Brain pericyte (primary cell): ENCODE measurements at places on chromosomes 11 and 22.
A peak's percentile ranks its signal among the peaks of the same experiment; 100 is the strongest.

DNA sequence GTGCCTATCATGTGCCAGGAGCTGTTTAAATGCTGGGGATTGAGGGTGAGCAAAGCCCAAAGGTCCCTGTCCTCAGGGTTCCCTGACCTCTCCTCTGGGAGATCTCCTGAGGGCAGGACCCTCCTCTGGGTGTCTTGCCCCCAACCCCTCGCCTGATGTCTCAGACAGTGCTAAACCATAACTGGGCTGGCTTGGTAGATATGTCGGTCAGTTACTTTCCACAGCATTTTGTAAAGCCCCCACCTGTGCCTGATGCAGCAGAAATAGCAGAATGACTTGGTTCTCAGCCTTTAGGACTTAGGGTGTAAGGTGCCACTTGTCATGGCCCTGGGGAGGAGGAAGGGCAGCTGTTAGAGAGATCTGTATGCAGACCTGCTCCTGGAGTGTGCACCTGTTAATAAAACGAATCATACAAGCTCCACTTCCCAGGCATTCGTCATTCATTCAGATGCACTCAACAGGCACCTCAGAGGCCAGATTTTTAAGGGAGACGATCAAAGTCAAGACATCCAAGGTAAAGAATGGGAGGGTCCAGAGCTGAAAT lies 88.1 kb downstream of the TP53I11 start:
- no peak for DNase-seq

- no peak for DNase-seq
Observed at GRCh38 chr11:27429761-27430393, 42.7 kb downstream of the LGR4 start.

DNA sequence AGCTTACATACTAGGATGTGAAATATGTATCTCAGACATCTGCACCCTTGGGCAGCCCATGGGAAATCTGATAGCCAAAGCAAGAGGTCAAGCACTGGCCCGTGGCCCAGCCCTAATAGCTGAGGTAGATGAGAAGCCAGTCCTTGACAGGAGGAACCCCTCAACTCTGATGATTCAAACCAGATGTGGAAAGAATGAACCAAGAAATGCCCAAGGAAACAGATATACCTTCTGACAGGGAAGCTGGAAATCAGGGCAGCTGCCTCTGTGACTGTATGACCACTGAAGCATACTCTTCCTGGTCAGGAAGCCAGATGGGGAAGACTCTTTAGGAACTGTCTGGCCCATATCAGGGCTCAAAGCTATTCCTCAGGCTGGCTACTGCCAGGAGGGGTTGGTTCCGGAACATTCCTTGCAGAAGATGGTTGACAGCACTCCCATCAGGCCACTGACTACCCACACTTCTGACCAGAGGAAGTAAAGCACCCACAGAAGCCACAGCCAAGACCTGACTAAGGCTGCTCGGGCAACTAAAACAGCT lies 124.2 kb downstream of the SWAP70 start:
- peak; percentile 16 for DNase-seq

- DNase-seq, result no peak
Observed at GRCh38 chr11:118339281-118339961, 3.1 kb downstream of the CD3D start.

DNA sequence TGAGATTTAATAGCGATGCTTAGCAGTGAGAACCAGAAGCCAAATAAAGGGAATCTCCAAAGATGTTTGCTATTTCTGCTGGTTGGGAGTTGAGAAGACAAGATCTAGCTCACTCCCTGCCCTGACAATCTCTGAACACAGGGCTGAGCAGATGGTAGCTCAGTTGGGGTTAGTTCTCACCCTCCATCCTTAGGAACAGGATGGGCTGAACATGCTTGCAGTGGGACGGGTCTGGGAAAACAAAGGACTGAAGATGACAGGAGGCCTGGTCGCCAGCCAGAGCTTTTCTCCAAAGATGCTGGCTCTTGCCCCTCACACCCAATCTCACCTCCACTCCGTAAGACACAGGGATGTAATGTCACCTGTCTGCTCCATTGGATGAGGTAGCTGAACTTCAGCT lies 72.7 kb downstream of the SC5D start:
- DNase-seq, result no peak

DNA sequence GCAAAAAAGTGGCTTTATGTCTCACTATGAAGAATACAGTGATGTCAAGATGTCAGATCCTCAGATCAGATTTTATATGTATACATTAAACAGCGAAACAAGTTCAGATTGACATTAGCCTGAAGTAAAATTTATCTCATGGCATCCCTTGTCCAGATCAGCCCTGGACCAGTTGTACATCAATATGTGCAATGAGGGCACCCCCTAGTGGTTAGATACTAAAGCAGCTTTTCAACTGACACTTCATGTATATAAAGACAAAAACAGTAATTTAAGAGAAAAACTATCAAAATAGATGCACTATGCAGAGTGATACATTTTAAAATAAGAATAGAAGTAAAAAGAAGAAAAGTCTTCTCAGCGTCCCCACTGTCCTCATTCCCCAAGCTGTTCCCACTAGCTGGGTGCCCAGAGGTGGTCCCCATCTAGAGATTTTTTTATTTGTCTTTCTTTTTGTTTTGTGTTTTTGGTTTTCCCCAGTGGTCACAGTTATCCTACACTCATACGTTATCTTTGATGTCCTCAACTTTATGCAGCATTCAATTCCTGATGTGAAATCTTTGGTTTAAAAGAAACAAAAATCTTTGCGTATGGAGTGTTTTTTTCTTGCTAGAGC lies 2193.4 kb upstream of the RAG2 start:
- peak; percentile 29 for DNase-seq

GRCh38 chr11:130330101-130330684 lies 15.5 kb upstream of the ZBTB44 start:
- no peak for DNase-seq

- no peak for DNase-seq
Observed at GRCh38 chr11:14342906-14343305, 16.1 kb downstream of the RRAS2 start.

- DNase-seq, result no peak
Observed at GRCh38 chr11:12762696-12763324, 88.6 kb downstream of the TEAD1 start.

- no peak for DNase-seq
Observed at GRCh38 chr11:21707116-21707739, 485.7 kb upstream of the ANO5 start.

DNA sequence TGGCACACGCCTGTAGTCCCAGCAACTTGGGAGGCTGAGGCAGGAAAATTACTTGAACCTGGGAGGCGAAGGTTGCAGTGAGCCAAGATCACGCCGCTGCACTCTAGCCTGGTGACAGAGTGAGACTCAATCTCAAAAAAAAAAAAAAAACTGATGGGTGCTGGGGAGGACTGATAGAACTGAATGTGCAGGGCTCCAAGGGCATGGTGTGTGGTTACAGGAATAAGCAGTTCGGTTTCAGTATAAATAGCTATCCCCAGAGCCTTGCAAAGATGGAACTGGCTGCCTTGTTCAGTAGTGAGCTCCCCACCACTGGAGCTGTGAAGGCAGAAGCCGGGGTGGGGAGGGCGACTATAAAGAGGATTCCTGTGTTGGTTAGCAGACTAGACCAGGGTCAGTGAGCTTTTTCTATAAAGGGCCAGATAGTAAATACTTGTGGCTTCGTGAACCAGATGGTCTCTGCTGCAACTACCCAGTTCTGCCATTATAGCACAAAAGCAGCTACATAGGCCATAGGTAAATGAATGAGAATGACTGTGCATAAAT lies 5.9 kb downstream of the TOM1 start:
- DNase-seq, result no peak

- DNase-seq, result no peak
Observed at GRCh38 chr22:29205594-29206371, at the start of gene EMID1. TSS of gene EMID1 (plus strand) at chr22:29205896. CDS start at chr22:29206039, 143 bp downstream.

- DNase-seq, result no peak
Observed at GRCh38 chr11:36874291-36874690, 276.3 kb upstream of the RAG2 start.

DNA sequence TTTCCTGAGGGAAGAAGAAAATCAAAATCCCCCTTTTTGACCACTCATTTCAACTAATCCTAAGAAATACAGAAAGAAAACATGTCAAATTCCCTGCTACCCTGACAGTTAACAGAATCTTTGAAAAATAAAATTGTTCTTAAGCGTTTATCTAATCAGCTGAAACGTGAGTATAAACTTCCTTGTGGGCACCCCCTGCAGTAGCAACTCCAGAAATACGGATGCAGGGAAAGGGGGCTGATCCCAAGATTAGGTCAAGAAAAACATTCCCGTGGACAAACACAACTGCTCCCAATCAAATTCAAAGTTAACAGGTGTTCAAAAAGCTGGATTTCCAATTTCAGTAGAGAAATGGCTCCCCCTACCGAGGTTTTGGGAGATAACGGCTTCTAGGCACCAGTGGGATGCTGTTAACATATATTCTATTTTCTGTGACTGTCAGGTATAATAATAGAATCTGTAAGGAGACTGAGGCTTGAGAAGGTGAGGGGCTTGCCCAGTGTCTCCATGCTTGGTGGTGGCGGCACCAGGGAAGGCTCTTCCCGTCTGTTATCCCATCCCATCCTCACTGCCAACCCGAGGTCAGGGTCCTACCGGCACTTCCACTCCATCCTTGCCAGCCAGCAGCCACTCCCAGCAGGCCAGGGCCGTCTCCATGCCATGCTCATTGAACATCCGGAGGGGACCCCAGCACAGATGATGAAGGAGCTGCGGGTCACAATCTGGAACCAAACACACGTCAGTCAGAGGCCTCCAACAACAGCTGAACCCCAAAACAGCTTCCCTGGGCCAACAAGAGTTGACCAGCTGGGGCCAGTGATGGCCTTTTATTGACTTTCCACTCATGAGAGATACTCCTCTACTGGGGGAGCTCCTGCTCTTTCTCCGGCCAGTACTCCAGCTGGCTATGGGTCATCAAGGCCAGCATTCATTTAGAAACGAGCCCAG lies 32.0 kb upstream of the SERPIND1 start:
- DNase-seq, result no peak

GRCh38 chr11:60944490-60945294 lies 7.3 kb downstream of the SLC15A3 start:
- DNase-seq, result no peak

DNA sequence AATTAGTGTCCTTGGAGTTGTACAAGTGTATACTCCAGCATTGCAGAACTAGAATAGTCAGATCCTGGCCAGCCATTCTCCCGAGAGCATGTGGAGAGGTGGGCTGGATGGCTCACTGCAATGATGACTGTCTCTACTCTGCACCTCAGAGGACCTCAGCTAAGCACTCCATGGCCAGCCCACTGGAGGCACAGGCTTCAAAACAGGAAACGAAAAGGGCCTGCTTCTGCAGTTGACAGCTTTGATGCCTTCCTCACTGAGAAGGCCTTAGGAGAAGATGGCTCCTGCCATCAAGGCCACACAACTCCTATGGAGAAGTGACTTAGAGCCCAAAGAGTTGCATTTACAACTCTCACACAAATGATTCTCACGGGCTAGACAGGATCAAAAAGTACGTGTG lies 9.1 kb downstream of the POLD4 start:
- no peak for DNase-seq

- DNase-seq, result no peak
Observed at GRCh38 chr22:41501209-41501608, 32.3 kb downstream of the ACO2 start.

- DNase-seq, result no peak
Observed at GRCh38 chr11:37333345-37333744, 735.3 kb upstream of the RAG2 start.

DNA sequence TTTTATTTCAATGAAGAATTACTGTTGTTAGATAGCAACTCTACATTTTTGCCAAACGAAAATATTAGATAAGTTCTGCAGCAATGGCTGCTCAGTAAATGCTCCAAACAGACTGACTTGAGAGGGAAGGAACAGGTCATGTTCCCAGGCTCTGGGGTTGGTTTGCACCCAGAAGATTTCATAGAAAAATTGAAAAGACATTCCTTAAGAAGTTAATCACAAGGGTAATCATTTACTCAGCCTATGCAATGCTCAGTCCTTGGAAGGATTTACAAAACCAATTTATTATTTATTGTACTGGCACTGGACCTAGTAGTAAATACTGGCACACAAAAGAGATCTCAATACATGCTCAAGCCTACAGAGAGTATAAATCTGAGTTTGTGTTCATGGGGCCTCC lies 179.1 kb upstream of the MTNR1B start:
- DNase-seq, result no peak

DNA sequence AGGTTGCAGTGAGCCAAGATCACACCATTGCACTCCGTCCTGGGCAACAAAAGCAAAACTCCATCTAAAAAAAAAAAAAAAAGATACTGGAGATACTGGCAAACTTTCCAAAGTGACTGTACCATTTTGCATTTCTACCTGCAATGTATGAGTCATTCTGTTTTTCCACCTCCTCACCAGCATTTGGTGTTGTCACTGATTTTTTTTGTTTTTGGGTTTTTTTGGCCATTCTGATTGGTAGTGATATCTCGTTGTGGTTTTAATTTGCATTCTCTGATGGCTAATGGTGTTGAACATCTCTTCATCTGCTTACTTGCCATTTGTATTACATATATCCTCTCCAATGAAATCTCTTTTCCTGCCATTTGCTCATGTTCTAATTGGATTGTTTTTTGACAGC lies 12.0 kb upstream of the RBX1 start:
- DNase-seq, result no peak
